ENCODE measurements at places on chromosomes 3 and 15.

GRCh38 chr15:100196326-100197058 is 145.3 kb downstream of the ADAMTS17 start:
- no peak for DNase-seq

- no peak for DNase-seq
Observed at GRCh38 chr15:26967719-26968269, 3.2 kb upstream of the GABRG3 start.

- DNase-seq = no peak
Observed at GRCh38 chr3:107404727-107405469, 27.7 kb downstream of the CCDC54 start.

DNA sequence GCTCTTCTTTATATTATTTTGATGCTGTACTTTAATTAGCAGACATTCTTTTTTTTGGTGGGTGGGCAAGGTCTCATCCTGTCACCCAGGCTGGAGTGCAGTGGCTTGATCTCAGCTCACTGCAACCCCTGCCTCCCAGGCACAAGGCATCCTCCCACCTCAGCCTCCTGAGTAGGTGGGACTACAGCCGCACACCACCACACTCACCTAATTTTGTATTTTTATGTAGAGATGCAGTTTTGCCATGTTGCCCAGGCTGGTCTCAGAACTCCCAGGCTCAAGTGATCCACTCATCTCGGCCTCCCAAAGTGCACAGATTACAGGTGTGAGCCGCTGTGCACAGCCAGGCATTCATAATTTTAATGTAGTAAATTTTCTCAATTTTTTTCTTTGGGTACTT is 608.1 kb downstream of the ZNF385D start:
- no peak for DNase-seq

DNA sequence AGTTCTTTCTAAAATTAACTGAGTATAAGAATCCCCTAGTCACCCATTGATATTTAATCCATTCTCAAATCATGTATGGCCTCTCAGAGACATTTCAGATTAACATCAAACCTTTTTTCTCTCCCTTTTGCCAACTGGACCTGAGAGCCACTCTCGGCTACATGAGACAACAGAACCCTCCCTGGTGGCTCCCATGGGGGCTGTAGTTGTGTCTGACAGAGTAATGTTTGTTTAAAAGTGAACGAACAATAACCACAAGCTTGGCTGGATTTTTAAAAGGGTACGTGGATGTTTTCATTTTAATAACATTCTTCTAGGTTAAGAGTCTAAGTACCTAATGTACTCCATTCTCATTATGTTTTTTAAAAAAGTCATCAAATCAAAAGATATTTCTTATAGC is 37.1 kb downstream of the P3H2 start:
- DNase-seq = no peak

DNA sequence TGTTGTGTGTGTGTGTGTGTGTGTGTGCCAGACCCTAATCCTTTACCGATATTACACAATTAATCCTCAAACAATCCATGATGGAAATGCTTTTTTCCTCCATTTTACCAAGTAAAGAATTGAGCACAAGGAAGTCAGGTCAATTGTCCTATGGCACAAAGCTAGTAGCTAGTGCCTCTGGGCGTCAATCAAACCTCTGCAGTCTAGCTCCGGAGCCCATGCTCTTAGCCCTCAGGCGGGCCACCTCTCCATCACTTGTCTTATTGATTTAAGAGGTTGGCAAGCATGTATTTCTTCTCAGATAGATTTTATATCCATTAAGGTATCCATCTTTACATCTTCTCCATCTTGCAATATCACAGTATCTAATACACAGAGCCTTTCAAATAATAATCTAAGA is 886.6 kb downstream of the TBL1XR1 start:
- DNase-seq = no peak

GRCh38 chr3:184771301-184772127 is 40.5 kb upstream of the VPS8 start:
- no peak for DNase-seq

- DNase-seq = no peak
Observed at GRCh38 chr3:63955830-63956545, 43.8 kb upstream of the SCAANT1 start.

DNA sequence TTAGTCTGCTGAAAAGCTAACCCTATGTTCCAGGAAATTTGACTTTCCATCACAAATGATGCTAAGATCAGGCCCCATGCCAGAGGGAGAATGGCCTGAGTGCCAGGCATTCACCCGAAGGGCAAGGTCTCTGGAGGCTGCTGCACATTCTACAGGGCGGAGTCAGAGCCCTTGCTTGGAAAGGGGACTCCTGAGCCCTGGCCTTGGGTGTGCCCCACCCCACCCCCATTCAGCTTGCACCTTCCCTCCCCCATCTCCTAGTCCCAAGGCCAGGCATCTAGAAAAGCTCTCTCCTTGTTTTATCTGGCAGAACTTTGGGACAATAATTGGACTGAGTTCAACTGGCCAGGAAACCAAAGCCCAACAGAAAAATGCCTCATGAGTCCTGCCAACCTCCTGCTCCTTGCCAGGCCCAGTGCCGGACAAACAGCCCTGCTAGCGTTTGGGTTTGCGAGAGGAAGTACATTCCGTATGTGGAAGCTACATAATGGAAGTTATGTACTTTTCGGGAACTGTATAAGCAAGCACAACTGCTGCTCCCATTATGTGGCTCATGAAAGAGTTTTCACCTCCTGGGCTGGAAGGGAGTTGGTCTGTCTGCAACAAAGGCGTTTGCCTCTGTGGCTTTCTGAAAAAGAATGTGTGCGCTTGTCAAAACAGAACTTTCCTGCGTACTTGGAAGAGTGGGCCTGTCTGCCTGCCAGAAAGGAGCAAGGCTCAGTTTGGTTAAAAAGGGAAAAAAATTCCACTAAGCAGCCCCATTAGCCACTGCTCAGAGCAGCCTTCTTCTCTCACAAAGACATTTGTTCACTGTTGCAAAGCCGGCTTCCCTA is 321.5 kb upstream of the CTNNB1 start:
- no peak for DNase-seq

DNA sequence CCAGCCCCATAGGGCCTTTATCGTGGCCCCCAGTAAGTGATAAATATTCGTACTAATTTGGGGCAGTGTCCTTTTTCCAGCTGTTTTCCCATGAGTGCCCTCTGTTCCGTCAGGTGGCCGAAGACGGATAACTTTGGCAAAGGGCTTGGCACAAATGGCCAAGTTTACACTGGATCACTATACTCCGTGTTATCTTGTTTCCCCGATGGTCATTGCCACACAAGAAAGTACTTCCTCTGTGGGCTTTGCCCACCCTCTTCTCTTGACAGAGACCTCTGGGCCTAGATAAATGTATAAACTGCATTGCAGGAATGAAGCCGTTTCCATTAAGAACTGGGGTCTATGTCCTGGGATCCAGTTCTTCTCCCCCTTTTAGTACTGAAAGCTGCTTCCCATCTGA is 39.1 kb downstream of the SMAD3 start:
- no peak for DNase-seq

DNA sequence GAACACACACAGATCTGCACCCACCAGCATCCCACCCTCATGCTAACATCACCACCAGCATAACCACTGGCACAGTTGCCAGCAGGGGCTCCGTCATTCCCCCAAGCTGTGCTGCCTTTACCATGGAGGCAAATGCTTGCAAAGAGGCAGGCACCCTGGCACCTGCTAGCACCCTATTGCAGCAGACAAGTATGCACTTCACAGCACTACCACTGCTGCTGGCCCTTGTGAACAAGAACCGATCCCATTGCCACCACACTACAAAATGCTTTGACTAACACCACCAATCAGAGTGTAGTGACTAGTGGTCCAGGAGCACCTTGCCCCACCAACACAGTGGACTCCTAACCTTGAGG is 862.2 kb upstream of the DPPA4 start:
- DNase-seq = no peak

DNA sequence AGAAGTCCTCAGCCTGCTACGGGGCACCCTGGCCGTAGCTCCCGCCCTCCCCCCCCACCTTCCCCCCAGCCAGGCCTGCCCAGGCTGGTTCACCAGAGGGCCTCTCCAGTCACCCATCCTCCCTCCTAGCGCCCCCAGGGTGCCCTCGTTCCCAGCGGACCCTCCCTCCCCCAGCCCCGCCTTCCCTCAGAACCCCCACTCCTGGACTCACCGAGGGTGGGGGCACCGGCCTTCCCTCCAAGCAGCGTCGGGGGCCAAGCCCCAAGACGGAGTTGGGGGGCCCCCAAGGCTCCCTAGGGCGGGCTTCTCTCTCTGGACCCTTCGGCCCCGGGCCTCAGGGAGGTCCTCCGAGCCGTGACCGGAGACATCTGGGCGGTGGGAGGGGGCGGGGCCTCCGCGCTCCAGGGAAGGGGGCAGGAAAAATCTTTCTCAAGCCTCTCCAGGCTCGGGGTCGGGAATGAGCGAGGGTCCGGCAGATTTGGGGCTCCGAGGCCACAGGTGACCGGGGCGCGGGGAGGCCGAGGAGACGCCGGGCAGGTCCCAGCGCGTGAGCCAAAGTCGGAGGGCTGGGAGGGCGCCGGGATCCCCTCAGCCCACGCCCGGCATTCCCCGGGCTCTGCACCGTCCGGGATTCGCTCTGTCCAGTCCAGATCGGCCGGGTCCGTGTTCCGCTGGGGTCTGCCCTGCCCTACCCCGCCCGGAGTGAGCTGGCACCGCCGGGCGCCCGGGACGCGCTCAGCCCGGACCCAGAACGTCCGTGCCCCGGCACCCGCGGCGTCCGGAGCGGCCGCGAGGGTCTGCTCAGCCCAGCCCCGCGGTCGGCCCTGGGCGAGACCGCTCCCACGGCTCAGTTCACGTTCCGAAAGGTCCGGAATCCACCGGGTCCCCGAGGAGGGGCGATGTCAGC is 999 bp downstream of the INSYN1 start:
- DNase-seq = no peak

GRCh38 chr3:179765396-179765795 is 112.6 kb downstream of the USP13 start:
- DNase-seq = no peak

GRCh38 chr15:62941699-62942098 is 100.8 kb upstream of the TPM1 start:
- no peak for DNase-seq

GRCh38 chr3:9399746-9400145 is 2.3 kb downstream of the SETD5 start:
- DNase-seq = no peak

- DNase-seq = no peak
Observed at GRCh38 chr3:9119331-9119730, 130.1 kb downstream of the SRGAP3 start.

GRCh38 chr15:90603893-90604292 is 74.2 kb downstream of the CRTC3 start:
- no peak for DNase-seq

GRCh38 chr15:100911086-100911485 is 8.1 kb upstream of the LRRK1 start:
- no peak for DNase-seq

GRCh38 chr3:104102386-104102785 is 1264.3 kb upstream of the ALCAM start:
- no peak for DNase-seq

DNA sequence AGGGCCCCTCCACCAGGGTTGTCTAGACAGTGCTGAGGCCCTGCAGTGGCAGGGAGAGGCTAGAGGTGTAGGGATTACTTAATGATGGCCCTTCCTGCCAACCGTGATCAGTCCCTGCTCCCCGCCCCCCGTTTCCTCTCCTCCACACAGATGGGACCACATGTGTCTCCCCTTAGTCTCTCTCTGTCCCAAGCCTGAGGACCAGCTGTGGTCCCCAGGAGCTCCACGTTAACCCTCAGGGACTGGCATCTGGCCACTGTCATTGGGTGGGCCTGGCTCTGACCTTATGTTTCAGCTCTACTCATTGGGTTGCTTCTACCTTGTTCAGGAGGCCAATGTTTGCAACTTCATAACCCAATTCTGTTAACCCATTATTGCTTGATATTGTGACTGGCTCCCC is 6.0 kb upstream of the ALPK3 start:
- DNase-seq = no peak

- peak; percentile 31 for DNase-seq
Observed at GRCh38 chr15:45162771-45163507, 24.8 kb downstream of the SHF start.

DNA sequence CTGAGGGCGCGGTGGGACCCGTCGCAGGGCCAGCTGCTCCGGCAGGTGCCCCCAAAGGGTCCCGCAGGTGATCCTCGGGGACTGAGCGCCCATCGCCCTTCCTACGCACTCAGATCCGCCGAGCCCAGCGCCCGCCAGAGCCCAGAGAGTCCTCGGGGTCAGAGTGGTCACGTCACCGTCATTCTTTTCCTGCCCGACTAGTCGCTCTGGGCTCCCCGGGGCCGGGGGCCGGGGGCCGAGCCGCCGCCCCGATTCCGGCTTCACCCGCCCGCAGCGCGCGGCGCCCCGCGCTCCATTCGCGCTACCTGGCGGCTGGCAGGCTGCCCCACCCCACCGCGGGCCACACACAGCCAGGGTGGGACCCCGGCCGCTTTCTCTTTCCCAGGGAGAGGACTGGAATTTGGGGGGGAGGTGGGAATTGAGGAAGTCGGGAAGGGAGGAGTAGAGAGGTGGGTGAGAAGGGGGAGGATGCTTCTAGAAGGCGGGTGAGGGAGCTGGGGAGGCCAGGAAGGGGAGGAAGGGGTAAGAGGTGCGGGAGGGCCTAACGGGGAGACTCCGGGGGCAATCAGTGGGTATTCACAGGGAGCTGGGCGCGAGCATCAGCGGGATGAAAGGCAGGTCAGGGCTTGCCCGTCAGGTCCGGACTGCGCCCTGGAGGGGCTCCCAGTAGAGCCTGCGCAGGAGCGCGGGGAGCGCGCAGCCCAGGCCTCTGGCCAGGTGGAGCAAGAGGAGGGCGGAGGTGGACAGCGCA is 36.1 kb upstream of the EPHB3 start:
- no peak for DNase-seq

DNA sequence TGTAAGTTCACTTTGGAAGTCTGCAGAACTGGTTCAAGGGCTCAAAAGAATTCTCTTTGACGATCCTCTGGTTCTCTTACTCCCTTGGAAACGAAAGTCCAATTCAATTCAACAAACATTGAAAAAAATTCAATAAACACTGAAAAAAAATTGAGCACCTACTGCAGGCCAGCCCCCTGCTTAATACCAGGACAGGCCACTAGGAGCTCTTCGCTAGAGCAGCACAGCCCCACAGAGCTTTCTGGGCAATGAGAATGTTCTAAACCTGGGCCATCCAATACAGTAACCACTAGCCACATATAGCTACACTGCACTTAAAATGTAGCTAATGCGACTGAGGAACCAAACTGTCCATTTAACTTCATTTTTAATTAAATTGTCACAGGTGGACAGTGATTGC is 50.4 kb upstream of the DCLK3 start:
- no peak for DNase-seq

DNA sequence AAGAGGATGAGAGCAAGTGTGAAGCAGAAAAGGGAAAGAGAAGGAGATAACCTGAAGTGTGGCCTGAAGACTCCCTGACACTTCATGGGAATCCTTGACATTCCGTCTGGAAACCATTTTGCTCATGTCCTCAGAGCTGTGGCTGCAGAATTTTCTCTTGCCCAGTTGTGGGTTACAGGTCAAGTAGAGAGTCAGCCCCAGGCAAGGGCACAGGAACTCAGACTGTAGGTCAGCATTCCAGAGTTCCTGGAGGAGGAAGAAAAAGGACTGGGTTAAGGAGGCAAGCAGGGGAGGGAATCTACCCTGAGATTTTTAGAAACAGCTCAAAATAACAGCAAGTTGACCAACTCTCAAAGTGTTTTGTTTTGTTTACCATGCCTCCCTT is 4.1 kb upstream of the THSD4 start:
- DNase-seq = no peak

- no peak for DNase-seq
Observed at GRCh38 chr3:136114421-136114820, 81.7 kb downstream of the MSL2 start.

GRCh38 chr3:107794664-107795443 is 272.1 kb downstream of the BBX start:
- DNase-seq = no peak

Data from stimulated activated CD8-positive, alpha-beta memory T cell treated with anti-CD3 and anti-CD28 coated beads, Interleukin-15, amount 100 ng/mL, for 4 hours (primary cell).